ENCODE measurements at places on chromosomes 12 and 14.

GRCh38 chr12:64293654-64294364 is 71.7 kb upstream of the KICS2 start:
- no peak for DNase-seq

GRCh38 chr12:42483521-42483790 is 106.1 kb downstream of the PRICKLE1 start:
- DNase-seq = no peak

DNA sequence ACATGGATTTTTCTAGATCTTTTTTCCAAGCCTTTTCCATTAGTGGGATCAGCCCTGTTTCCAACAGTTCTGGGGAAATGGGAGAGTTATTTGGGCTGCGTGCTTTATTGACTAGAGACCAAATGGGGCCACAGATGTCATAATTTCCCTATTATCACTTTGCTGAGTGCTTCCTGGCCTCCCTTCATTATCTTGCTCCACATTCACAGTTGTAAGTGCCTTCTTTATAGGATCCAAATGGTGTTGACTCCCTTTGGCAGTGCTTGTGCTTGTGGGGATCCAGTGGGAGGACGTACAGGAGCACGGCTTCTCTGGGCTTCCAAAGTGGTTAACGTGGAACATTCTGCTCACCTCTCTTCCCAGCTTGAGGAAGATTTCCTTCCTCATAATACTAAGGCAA is 141.0 kb upstream of the RMST start:
- DNase-seq = peak; percentile 12

GRCh38 chr12:104792570-104792969 is 165.5 kb downstream of the SLC41A2 start:
- no peak for DNase-seq

DNA sequence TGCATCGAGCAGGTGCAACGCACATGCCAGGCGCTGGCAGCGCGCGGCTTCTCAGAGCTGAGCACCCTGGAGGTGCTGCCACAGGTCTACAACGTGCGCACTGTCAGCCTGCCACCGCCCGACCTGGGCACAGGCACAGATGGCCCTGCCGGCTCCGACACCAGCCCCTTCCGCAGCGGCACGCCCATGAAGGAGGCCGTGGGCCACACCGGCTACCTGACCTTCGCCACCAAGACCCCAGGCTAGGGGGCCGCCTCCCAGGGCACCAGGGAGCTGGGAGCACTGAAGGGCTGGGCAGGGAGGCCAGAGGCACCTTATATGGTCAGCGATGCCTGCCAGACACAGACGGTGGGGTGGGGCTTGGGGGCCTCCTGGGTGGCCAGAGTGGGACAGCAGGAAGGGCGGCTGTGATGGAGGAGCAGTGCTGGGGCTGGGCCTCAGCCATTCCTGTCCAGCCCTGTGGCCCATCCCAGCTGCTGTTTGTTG is 5.6 kb downstream of the TRMT61A start:
- no peak for DNase-seq

- no peak for DNase-seq
Observed at GRCh38 chr12:54861927-54862326, 7.6 kb downstream of the MUCL1 start.

DNA sequence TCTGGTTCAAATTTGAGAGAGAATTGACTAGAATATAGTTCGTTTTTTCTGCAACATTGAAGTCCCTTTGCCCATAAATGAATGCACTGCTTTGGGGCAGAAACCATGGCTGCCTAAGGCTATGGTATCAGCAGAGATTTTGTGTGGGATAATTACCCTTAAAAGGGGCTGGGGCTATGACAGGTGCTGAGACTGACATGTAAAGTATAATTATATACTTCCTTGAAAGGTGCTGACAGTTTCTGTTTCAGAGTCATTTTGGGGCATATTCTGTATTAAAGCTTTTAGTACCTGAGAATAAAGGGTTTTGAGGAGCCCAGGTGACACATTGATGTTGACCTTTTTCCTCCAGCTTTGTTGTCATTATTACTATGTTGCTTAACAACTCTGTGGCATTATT is 150.3 kb upstream of the PTPRQ start:
- peak; percentile 20 for DNase-seq

DNA sequence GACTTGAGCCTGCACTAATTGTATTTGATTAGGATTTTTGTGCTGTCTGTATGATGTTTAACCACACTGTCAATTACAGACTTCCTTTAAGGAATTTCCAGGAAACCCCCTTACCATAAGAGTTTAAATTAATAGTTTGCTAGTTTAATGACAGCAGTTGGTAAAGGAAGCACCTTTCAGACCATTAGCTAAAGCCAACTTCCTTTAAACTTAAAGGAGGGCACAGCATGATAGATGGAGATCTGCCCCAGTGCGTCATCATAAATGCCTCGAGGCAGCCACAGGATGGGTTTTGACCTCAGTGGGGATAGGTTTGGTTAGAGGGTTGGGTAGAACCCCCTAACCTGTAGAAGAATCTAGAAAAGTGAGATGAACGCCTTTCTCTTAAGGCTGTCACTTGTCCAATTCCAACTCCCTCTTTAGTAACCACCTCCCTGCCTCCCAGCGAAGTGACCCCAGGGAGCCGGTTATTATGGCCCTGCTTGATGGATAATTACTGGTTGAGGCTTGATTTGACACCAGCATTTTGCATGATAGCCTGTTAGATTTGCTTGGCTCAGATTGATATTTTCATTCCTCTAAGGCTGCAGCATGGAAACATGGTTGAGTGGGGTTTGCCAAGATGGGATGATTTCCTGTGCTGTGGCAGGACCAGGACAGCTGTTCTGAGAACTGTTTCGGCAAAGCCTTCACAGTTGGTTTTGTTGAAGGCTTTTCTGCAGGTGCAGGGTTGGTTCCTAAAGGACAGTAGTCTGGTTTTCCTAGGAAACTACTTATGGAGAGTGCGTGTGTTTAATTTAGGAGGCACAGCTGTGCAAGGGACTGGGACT is 62.7 kb downstream of the CHST11 start:
- no peak for DNase-seq

DNA sequence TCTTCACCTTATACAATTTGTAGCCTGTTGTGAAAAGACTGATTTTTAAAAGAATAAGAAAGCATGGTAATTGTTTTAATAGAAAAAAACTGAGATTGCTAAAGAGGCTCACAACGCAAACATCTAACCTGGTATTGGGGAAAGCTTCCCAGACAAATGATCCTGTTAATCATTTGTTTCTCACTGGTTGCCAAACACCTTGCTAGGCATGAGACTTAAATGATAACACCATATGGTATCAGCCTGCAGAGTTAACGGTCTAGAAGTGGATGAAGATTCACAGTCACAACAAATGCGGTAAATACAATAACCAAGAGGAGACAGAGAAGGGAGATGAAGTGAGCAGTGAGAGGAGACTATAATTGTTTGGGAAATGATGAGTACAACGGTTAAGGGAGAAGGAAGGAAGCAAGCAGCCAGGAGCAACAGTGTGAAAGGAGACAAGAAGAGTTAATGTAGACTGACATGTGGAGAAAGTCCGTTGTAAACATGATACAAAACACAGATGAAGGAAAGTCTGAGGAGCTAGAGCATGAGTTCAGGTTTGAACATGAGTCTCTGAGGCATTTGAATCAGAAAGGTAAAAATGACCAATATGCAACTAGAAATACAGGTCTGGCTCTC is 19.8 kb downstream of the GXYLT1 start:
- DNase-seq = no peak

DNA sequence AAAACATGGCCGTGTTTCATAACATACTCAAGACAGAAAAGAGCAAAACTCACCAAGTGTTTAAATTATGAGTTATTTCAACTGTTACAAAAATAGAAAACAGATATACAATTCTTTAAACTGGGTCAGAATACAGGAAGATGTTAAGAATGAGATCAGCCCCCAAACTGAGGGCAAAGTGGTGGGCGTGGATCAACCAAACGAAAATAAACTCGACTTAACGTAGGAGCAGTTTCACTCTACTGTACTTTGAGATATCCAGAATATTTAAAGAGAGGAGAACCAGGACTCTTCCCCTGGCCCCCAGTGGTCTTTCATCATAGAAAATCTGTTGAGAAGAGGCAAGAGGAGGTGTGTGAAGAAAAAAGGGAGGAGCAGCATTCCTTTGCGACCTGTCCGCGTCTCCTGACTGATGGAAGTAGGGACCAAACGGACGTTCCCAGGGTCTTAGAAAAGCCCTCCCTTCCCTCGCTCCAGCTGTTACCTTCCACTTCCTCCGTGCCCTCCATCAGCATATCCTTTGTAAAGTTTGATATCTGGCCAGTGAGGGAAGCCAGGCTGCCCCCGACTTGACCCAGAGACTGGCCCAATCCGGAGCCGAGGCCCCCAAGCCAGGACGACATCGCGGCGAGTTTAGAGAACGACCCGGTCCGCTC is 668 bp downstream of the TRIP11 start:
- no peak for DNase-seq

DNA sequence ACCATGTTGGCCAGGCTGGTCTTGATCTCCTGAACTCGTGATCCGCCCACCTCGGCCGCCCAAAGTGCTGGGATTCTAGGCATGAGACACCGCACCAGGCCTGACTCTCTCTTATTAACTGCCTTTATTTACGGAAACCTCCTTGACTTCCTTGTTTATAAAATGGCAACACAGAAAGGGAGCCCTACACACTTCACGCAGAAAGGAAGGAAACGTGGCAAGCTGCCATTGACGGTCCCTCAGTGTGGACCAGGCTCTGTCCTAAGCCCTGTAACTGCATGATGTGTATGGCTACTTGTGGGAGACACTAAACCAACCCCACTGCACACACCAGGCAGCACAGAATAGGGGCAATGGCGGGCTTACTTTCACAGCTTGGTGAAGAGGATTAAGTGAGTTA is 11.7 kb downstream of the CINP start:
- no peak for DNase-seq

GRCh38 chr12:93163260-93164036 is 214.3 kb upstream of the NUDT4 start:
- DNase-seq = no peak

GRCh38 chr12:2904260-2904659 is 13.6 kb downstream of the TULP3 start:
- DNase-seq = no peak

GRCh38 chr14:97349463-97349862 is 552.3 kb downstream of the VRK1 start:
- no peak for DNase-seq

GRCh38 chr12:115988625-115989563 is 288.6 kb downstream of the MED13L start:
- no peak for DNase-seq

DNA sequence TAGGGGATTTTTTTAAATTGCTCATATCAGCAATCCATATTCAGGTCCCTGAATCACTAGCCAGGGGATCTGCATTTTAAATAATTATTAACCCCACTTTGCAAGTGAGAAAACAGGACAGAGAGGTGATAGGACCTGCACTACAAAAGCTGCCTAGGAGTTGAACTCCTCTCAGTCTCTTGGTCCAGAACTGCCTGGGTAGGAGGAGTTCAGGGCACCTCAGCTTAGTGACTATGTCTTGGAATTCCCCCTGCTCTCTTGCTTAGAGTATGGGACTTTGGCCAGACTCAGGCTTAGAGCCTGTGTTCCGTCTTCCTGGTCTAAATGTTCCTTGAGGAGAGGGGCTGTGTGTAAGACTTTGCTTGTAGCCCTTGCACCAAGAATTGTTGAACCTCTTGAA is 68.2 kb upstream of the WSCD2 start:
- DNase-seq = no peak

GRCh38 chr12:18967814-18968213 is 161.7 kb upstream of the PLEKHA5 start:
- DNase-seq = no peak

- DNase-seq = no peak
Observed at GRCh38 chr12:122004633-122005071, 17.0 kb upstream of the BCL7A start.

DNA sequence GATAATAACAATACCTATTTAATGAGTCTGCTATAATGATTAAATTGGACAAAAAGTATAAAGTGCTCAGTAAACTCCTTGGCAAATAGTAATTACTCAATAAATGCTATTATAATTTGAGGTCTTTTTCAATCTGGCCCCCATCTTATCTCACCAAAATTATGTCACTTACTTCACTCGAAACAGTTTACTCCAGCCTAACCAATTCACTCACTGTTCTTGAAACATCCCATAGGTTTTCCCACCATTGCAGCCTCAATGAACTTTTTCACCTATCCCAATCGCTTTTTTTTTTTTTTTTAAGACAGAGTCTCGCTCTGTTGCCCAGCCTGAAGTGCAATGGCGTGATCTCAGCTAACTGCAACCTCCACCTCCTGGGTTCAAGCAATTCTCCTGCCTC is 17.5 kb upstream of the PRKAG1 start:
- DNase-seq = no peak

DNA sequence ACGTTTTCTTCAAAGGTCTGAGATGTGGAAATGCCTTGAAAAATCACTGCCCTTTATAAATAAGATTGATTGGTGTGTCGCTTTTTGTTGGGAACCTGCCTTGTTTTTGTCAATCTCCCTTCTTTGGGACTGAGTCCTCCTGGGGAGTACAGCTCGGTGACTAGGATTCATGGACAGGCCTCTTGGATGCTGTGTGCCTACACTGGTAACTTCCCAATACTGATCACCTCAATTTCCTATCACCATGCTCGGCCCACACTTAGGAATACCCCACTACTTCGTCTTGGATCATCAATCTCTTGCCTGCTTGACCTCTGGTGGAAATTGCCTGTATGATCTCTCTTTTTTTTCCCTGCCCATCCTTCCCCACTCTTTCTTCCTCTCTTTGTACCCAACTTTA is 34.2 kb downstream of the NTN4 start:
- no peak for DNase-seq

DNA sequence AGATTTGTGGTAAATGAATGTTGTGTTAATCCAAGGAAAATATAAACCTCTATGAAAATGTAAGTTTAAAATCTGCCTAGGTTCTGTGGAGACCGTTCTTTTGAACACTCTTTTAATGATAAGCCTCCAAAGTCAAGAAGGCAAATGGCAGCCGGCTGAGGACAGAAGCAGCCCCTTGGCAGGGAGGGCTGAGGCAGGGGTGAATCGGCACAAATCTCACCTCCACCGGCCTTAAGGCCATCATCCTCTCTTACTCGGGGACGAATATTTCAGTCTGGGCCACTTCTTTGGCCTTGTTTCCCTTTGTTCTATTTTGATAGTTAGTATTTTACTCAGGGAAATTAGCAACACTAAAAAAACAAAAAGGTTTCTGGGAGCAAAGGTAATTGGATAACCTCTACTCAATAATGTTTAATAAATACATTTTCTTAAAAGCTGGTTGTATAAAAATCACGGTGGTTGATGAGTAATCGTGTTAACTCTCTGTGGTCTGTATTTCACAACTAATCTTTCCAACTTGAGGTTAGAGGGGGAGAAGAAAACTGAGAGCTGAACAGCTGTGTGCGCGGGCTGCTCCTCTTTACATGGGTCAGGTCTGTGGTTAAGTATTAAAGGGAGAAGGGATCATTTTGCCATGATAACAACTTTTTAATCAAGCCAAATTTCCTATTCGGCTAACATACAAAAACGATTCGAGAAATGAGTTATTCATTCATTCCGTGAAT is 18.6 kb downstream of the LGMN start:
- DNase-seq = no peak

GRCh38 chr12:102009796-102010195 is 52.0 kb downstream of the WASHC3 start:
- no peak for DNase-seq

GRCh38 chr12:114668151-114668885 is 15.7 kb downstream of the TBX3 start:
- no peak for DNase-seq

- DNase-seq = no peak
Observed at GRCh38 chr12:39946361-39947280, 159.3 kb downstream of the SLC2A13 start.

- no peak for DNase-seq
Observed at GRCh38 chr14:94650444-94650775, 38.2 kb downstream of the SERPINA3 start.
